ENCODE measurements at places on chromosomes 2 and 18.
A peak's percentile ranks its signal among the peaks of the same experiment; 100 is the strongest.

GRCh38 chr2:156158808-156159207 is 173.7 kb downstream of the NR4A2 start:
- no peak for DNase-seq

GRCh38 chr2:13652531-13653313 is 936.0 kb downstream of the TRIB2 start:
- DNase-seq = peak; percentile 30

DNA sequence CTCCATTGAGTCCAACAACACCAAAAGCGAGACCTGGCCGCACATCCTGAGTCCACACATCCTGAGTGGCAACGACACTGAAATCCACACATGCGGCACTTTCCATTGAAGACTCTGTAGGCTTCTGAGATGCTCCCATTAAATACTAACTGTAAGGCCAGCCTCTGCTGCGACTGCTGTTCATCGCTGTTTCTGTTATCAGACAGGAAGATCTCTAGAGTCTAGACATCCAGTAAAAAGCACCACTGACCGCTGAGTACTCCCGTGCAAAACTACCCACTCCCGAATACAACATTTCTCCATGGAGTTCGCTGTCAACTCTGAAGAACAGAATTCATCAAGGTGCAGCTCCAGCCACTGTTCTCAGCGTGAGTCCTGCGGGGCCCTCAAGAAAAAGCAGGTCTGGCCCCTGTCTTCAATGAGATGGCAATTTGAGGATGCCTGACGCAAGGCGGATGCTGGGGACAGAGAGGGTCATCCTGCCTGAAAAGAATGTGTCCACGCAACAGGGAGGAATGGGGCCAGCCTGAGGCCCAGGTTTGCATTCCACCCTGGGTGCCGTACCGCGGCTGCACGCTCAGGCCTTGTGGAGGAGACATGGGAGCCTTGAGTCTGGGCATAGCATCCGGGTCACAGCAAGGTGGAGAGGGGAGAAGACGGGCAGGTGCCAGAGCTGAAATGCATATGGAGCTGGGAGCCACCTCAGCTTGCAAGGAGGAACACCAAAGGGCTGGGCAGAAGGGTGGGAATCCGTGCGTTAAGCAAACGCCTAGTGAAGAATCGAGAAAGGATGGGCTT is 61.9 kb downstream of the ZNF516 start:
- DNase-seq = no peak

DNA sequence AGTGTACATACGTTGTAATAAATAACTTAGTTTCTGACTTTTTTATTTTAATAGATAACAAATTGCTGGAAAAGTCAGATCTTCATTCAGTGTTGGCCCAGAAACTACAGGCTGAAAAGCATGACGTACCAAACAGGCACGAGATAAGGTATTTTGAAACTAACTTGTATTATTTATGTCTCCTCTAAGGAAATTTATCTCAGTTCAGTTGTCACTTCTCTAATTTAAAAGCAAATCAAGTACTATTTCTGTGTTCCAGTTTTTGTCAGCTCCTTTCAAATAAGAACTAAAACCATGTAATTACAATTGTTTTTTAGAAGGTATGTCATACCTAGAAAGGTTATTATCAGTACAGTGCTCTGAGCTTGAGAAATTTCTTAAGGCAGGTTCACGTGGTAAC is 4.6 kb downstream of the ATG16L1 start:
- DNase-seq = no peak

DNA sequence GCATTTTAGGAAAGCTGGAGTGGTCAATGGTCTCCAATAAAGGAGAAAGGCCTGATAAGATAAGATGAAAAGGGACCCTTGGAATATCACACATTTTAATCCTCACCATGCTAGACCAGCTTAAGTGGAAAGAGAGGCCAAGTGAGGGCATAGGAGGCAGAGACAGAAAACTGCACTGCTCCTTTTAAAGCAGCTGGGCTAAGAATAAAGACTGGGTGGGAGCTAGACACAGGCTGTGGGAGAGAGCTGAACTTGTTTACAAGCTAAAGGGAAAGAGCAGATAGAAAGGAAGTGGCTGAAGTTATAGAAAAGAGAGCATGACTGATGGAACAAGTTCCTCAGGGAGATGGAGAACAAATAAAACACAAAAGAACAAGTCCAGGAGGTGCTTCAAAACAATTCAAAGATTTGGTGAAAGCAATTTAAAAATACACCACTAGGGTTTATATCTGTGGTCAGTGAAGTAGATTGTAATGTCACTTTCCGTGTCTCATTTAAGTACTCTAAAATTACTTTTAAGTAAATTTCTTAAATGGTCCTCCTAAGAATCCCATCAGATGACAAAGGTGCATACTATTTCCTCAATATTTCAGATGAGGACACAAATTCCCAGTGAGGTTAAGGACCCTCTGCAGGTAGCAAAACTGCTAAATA is 7.5 kb downstream of the COL5A2 start:
- DNase-seq = no peak

- no peak for DNase-seq
These were observed 89.5 kb downstream of the ZFP36L2 start for GRCh38 chr2:43136876-43137275.

DNA sequence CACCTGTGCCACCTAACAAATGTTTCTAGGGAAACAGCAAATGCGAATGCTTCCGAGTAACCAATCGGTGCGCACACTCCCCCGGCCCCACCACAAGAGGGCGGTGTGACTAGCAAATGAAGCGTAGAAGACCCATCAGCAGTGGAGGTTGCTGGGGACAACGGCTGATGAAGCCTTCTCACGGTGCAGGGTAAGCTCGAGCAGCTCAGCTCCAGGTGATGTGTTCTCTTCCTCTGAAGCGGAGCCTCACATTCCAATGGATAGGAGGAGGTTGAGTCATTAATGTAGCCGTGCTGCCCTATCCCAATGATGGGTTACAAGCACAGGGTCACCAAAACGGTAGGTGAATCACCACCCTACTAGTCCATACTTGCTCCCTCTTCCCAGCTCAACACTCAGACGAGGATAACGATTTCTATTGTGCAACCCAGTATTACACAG is 127.6 kb upstream of the TWIST2 start:
- peak; percentile 40 for DNase-seq

- no peak for DNase-seq
These were observed 19.7 kb upstream of the DYNC2LI1 start for GRCh38 chr2:43754180-43754579.

- DNase-seq = no peak
These were observed 903 bp downstream of the KCNG3 start for GRCh38 chr2:42492691-42493467.

- DNase-seq = no peak
These were observed 165.0 kb downstream of the SLC4A3 start for GRCh38 chr2:219792446-219792845.

DNA sequence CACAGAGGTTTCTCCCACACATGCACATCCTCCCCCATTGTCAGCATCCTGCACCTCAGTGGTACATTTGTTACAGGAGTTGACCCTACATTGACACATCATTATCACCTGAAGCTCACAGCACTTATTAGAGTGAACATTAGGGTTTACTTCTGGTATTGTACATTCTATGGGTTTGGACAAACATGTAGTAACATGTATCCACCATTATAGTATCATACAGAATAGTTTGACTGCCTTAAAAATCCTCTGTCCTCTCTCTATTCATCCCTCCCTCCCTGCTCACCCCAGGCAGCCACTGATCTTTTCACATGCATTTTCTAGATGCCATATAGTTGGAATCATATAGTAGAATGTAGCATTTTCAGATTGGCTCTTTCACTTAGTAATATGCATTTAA is 53.5 kb downstream of the NXPH2 start:
- DNase-seq = no peak

- no peak for DNase-seq
These were observed 65.1 kb downstream of the SRBD1 start for GRCh38 chr2:45545943-45546342.

DNA sequence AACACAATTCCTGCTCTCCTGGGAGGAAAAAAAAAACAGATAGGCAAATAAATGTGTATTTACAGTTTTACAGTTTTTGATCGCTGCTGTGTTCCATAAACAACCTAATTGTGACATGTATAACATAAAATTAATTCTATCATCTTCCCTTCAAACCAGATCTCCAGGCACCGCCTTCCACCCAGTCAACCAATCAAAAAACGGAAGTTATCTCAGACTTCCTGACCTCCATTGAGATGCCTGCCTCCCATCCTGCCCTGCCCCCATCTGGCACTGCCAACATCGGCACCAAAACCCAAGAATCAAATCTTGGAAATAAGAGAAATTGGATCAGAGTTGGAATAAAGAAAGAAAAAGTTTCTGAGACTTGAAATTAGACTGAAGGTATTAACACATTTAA is 3.1 kb upstream of the RIOK3 start:
- DNase-seq = no peak

- DNase-seq = no peak
These were observed 22.2 kb upstream of the ETAA1 start for GRCh38 chr2:67374949-67375348.

DNA sequence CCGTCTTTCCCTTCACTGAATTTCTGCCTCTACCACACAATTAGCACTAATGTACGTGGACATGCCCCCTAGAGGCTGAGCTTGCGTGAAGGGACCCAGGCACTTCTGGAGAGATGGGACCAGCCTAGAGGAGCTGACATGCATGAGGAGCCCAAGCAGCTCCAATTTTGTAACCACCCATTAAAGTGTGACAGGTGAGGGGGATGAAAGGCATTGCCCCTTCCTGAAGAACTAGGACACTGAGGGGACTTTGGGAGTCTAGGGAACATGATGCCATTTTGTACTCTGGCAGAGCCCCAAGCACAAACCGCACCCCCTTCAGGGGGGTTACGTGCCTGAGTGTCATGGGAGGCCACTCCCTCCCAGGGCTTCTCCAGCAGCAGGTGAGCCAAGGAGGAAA is 63.6 kb downstream of the HNRNPLL start:
- DNase-seq = no peak

GRCh38 chr2:13255485-13255884 is 538.7 kb downstream of the TRIB2 start:
- no peak for DNase-seq

Data from foreskin fibroblast (primary cell).